Right lobe of liver (tissue), 6 donors: ENCODE measurements at places on chromosomes 7 and 10.

- peak; percentile 69 for DNase-seq
Measured at GRCh38 chr7:101816595-101817470, 593 bp upstream of the CUX1 start.

- DNase-seq = no peak
Measured at GRCh38 chr10:33253411-33253810, 81.1 kb downstream of the NRP1 start.

DNA sequence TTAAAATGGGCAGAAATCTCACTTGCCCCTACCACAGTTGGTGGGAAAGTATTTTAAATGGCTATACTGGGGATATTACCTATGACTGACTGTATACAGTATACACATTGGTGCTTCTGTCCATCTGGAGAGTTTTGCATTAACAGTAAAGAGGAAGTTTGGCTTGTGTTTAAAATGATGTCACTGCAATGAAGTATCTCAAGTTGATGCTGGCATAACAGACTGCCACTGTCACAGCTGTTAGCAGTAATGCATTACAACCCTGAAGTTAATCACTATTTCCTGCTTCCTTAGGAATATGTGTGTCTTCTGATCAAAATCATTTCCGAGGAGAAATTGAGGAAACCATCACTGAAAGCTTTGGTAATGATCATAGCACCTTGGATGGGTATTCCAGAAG, 1.9 kb downstream of the DKK1 start:
- DNase-seq = no peak

- no peak for DNase-seq
Measured at GRCh38 chr10:129846991-129847391, 117.1 kb downstream of the EBF3 start.

DNA sequence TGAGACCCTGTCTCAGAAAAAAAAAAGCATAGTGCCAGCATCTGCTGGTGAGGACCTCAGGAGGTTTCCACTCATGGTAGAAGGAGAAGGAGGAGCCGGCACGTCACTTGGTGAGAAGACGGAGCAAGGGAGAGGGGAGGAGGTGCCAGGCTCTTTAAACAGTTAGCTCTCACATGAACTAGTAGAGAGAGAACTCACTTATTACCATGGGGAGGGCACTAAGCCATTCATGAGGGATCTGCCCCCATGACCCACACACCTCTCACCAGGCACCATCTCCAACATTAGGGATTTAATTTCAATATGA, 62.9 kb upstream of the VKORC1L1 start:
- DNase-seq = no peak

DNA sequence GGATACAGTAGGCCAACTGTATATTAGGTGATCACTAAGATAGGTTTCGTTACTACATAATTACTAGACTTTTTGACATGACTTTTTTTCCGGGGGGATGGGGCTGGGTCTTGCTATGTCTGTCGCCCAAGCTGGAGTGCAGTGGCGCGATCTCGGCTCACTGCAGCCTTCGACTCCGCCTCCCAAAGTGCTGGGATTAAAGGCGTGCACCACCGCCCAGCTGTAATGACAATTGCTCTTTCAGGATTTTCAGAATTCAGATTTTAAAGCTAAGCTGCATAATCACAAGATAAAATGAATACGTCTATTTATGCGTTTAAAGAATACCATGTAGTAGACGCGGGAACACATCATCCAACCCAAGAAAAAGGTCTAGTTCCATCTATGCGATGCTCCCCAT, 982 bp downstream of the IDI1 start:
- no peak for DNase-seq

DNA sequence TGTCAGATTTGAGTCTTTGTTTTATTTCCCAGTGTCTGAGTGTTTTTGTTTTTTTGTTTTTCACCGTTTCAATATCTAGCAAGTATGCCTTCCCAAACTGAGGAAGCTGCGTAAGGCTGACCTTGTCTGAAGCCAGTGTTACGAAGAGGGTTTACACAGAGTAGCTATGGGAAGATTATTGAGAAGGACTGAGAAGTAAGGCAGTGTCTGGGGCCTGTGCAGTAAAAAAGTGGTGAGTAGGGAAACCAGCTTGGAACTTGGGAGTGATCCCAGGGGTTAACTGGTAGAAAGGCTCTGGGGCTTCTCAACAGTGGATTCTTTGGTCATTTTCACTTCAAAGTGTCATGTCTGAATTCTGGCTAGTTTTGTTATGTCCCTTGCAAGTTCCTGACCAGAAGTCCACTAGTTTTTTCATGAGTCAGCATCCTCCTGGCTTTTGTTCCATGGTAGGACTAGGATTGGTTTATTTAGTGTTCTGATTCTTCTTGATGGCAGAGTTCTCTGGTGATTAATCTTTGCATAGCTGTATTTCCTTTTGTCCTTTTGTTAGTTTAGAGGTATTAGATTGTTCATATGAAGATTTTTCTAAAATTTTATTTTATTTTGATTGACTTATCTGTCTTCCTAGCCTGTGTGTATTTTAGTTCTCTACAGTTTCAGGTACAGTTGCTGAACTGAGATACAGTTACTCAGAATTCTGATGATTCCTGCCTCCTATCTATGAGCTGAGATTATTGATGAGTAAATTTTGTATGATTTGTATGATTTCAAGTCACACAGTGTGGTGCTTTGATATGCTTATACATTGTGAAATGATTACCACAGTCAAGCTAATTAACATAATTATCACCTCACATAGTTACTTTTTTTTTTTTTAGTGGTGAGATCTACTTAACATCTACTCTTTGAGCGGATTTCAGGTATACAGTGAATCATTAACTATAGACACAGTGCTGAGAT, 19.0 kb downstream of the GARS1 start:
- no peak for DNase-seq

GRCh38 chr10:24664991-24665390, 58.7 kb downstream of the ARHGAP21 start:
- no peak for DNase-seq

DNA sequence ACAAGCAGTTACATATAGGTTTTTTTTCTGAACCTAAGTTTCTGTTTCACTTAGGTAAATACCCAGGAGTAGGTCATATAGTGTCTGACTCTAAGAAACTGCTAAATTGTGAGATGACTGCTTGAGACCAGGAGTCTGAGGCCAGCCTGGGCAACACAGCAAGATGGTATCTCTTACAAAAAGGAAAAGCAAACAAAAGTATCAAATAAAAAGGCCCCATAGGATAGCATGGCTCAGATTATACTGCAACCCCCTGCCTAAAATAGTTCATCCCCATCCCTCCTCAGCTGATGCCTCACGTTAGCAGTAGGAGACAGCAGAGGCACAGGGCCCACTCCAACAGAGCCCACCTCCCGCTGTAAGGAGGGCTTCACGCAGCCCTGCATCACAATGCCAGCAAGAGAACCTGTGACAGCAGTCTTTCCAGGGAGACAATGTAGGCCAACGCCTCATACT, 90.3 kb downstream of the SRPK2 start:
- DNase-seq = no peak

GRCh38 chr10:80701706-80702105, 164.0 kb downstream of the SH2D4B start:
- DNase-seq = no peak

- DNase-seq = no peak
Measured at GRCh38 chr7:41599760-41600159, 103.1 kb downstream of the INHBA start.

DNA sequence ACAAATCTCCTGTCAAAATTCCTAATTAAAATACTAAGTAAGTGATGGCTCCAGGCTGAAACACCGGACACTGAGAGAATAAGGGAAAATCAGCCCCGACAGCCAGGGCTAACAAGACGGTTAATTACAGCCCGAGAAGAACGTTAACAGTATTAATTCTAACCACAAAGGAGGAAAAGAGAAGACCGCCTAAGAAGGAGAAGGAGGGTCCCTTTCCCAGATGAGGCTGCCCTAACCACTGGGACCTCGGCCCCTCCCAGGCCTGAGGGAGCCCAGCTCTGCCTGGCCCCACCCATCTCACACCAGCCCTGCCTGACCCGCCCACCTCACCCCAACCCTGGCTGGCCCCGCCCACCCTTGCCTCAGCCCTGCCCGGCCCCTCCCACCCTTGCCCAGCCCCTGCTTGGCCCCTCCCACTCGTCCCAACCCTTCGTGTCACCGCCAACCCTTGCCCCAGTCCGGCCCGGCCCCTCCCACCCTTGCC, 51.3 kb downstream of the PWWP2B start:
- peak; percentile 86 for DNase-seq

GRCh38 chr10:83539528-83540308, 599.6 kb upstream of the GHITM start:
- no peak for DNase-seq

GRCh38 chr10:70145666-70146488, 623 bp downstream of the TYSND1 start:
- DNase-seq = peak; percentile 69
